ENCODE measurements at places on chromosomes 6 and 20.
A peak's percentile ranks its signal among the peaks of the same experiment; 100 is the strongest.

GRCh38 chr6:103193413-103193812 is 1666.3 kb downstream of the HACE1 start:
- no peak for DNase-seq

- no peak for DNase-seq
These were observed 297.8 kb downstream of the GJA1 start for GRCh38 chr6:121733234-121733633.

- DNase-seq, result no peak
These were observed 8.8 kb upstream of the CD93 start for GRCh38 chr20:23094927-23095326.

DNA sequence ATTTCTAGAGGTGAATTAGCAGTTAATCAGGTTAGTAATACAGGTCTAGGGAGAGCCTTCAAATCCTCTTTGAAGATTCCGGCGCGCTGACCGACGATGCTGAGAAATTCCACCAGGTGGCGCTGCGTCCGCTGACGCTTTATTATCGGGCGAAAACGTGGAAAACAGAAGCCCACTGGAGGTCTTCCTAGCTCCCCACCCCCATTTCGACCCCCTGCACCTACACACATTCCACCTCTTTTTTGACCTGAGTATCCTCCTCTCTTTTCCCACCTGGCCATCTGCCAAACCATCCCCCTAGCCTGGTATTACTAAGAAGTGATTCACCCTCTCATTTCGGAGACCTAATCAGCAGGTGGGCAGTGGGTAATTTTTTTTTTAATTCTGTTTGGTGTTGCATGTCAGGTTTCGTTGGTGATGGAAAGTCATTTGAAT is 65.4 kb upstream of the RIN2 start:
- DNase-seq, result peak; percentile 21

- no peak for DNase-seq
These were observed 23.6 kb downstream of the LRP11 start for GRCh38 chr6:149840345-149841075.

DNA sequence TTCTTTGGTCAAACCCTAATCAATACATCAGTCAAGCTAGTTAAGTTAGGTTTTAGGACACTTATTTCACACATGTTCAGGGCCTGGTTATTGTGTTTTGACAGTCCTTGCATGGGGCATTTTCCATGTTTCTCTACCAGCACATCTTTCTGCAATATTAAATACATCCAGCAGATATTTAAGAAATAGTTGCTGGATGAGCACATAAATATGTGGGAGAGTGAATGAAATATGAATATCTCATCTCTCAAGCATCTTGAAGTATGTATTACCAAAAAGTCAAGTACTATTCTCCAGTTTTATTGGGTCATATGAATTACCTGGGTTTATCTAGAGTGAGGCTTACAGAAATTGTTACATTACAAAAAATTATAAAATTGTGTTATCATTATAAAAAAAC is 621.9 kb upstream of the GJE1 start:
- DNase-seq, result no peak

- DNase-seq, result no peak
These were observed 361.6 kb upstream of the MARCKS start for GRCh38 chr6:113495521-113495920.

DNA sequence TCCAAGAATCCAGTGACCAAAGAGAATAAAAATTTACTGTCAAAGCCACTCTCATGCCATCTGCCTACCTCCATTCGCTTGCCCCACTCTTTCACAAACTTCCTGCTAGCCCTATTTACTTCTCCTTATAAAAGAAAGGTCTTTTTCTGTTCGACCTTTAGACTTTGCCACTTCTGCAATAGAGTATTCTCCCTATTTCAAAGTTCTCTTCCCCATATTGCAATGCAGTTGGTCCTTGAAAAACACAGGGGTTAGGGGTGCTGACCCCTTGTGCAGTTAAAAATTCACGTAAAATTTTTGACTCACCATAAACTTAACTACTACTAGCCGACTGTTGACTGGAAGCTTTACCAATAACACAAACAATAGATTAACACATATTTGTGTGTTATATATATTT is 15.0 kb downstream of the CCN2 start:
- no peak for DNase-seq

DNA sequence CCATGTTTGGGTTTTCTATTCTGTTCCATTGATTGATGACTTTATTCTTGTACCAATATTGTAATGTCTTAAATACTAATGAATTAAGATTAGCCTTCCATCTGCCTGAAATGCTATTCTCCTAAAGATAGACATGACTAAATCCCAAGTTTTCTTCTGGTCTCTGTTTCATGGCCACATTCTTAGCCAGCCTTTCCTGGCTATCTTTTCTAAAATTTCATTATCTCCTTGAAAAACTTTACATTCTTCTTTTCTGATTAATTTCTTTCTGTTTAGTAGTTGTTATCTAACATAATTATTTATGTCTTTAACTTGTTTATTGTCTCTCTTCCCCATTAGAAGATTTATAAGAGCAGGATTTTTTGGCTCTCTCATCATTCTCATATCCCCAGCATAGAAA is 4.4 kb upstream of the PRIM2 start:
- DNase-seq, result no peak

- DNase-seq, result no peak
These were observed 12.9 kb upstream of the NT5E start for GRCh38 chr6:85436939-85437495.

DNA sequence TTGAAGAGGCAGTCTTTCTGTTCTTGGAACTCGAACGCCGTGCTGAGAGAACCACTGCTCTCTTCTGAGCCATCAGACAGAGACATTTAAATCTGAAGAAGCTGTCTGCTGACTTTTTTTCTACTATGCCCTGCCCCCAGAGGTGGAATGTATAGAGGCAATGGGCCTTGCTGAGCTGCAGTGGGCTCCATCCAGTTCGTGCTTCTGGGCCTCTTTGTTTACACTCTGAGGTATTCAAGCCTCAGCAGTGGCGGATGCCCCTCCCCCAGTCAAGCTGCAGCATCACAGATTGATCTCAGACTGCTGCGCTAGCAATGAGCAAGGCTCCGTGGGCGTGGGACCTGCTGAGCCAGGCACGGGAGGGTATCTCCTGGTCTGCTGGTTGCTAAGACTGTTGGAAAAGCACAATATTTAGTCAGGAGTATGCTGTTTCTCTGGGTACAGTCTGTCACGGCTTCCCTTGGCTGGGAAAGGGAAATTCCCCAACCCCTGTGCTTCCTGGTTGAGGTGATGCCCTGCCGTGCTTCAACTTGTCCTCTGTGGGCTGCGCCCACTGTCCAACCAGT is 526.8 kb downstream of the CD109 start:
- no peak for DNase-seq

GRCh38 chr20:46117704-46118467 is at the start of gene CD40:
Gene CD40 (plus strand): TSS chr20:46118314. CDS start chr20:46118344, 30 bp downstream.
- peak; percentile 24 for DNase-seq

DNA sequence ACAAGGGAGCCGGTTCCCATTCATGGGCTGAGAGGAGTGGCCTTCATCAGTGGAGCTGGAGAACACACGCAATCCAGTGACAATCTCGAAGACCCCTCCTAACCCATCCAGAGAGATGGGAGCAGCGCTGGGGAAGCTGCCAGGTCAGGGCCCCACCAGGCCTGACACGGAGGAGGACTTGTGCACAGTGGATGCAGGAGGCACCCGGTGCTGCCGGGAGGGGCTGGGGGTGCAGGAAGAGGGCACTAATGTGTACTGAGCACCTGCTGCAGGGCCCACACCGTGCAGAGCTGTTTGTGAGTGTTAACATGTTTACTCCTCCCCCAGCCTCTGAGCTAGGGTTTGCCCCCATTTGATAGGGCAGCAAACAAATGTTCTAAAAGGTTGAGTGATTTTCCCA is 43.8 kb upstream of the GPR6 start:
- no peak for DNase-seq

DNA sequence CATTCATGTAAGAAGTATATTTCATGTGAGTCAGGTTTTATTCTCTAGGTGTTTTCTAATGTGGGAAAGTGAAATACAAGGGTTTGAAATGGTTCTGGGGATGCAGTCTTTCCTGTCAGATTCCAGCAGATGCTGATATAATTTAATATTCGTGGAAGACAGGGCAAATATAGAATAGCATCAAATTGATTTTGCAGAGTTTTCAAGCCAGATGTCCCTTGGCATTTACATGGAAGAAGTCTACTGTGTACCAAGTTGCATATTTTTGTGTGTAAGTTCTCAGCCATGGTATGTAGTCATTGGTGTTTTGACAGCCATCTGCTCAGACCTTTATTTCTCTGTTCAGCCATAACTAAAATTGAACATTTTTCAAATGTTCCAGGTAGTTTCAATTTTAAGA is 143.7 kb downstream of the LAMA2 start:
- no peak for DNase-seq

- DNase-seq, result no peak
These were observed 203.2 kb upstream of the SMLR1 start for GRCh38 chr6:130624046-130624445.

- no peak for DNase-seq
These were observed 11.3 kb downstream of the PTPN1 start for GRCh38 chr20:50521221-50522052.

- no peak for DNase-seq
These were observed 104.3 kb downstream of the RNF144B start for GRCh38 chr6:18491308-18492045.

DNA sequence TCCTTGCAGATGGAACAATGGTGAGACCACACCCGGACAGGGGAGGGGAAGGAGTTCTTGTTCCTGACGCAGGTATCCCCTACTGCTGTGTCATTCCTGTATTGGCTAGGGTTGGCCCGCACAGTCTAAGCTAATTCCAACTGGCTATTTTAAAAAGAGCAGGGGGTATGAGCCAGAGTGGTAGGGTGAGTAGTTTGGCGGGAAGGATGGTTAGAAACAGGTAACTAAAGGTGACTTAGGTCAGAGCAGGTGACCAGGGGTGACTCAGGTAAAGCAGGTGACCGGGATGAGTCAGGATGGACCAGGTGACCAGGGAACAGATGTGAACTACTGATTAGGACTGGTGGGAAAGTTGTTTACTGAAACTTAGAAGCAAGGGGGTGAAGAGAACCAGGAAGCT is 58.0 kb downstream of the ZNF292 start:
- DNase-seq, result no peak

- DNase-seq, result no peak
These were observed 490.4 kb downstream of the FRK start for GRCh38 chr6:115570331-115570730.

- DNase-seq, result no peak
These were observed 67.3 kb downstream of the ISM1 start for GRCh38 chr20:13288357-13288756.

DNA sequence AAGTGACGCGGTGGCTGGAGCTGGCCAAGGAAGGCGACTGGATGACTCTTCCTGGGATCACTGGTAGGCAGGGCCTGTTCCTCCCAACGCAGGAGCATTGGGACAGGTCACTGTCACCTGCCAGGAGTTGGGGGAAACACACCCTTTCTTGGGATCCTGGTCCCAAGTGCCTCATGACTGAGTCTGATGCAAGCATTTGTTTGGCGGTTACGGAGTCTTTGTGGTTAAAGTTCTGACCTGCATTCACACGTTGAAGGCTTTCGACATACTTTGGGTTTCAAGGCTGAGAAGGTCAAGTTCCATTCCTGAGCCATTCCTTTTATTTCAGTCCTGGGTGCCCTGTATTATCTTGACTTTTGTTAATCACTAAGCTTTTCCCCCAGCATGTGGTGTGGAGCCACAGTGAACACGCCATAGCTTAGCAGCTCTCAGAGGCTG is 6.0 kb downstream of the PNLDC1 start:
- DNase-seq, result no peak

- no peak for DNase-seq
These were observed 465.2 kb downstream of the MAFB start for GRCh38 chr20:40223810-40224209.

- DNase-seq, result no peak
These were observed 300.0 kb upstream of the MAN1A1 start for GRCh38 chr6:119649531-119649930.

DNA sequence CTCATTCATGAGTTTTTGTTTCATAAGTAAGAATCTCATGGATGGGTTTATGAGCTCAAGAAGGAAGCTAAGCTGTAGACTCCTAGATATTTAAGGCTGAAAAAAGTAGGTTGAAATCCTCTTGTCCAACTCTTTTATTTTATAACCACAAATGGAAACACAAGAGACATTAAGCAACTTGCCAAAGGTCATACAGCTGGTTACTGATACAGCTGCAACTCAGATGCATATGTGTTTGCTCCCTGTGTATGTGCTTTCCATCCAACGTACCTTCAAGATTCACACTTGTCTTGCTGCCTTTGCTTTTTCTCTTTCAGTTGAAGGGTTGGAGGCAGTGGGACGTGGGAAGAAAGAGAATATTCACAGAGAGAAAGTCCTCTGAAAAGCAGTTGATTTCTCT is 153.5 kb upstream of the STMND1 start:
- no peak for DNase-seq

DNA sequence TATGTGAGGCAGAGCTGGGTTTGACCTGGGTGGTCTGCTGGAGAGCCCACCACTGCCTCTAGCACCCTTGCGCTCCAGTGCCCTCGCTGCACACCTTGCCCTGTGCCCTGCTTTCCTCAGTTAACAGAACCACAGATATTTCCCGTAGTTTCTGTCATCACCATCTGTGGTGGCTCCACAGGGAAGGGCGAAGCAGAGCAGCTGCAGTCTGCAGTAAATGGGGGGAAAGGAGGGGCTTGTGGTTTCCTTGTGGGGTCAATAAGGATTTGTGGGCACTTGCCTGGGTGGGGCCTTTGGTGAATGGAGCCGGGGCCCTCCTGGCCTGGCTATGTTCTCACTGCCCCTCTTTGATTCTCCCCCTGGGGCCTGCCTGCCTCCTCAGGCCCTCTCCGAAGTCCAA is 21.2 kb upstream of the CCDC167 start:
- no peak for DNase-seq

- DNase-seq, result no peak
These were observed 7.6 kb upstream of the ADIG start for GRCh38 chr20:38573413-38573812.

DNA sequence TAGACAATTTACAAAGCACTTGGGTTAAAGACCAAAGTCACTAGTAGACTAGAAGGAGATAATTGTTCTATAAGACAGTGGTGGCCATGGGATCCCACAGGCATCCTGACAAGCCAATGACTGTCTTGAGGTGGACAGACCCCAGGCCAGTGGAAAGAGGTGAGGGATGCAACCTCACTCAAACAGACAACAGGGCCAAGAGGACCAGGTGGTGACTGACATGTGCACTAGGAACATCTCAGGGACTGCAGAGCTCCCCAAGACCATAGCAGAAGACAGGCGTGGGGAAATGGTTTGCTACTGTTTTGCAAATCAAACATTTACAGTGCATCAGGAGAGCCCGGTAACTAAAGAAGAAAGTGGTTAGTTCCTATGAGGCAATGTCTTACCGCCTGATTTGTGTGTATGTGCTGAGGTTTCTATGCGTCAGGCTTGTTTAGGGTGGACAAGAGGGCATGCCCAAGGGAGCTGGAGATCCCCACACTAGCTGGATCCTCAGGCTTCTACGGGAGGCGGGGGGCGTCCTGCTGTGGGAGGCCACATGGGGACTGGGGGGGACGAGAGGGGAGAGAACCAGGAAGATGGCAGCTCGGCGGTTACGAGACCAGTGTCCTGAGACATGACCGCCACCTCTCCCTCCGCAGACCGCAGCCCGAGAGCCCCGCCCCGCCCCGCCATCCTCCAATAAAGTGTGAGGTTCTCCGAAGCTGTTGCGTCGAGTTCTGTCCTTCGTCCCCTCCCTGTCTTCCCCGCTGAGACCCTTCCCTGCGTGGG is 623 bp upstream of the MRPS26 start:
- peak; percentile 27 for DNase-seq
